ENCODE measurements at places on chromosomes 7 and 10.

- no peaks in the 10 kb centered on the region for H3K4me1 ChIP-seq
- H3K36me3 ChIP-seq: no peaks in the 10 kb centered on the region
- H3K27ac ChIP-seq: no peak overlapping the region
- no peak overlapping the region for H3K4me3 ChIP-seq
- no peaks in the 10 kb centered on the region for H3K27me3 ChIP-seq
- DNase-seq: peak; percentile 61
These were observed 41.2 kb downstream of the CAMK2B start for GRCh38 chr7:44284216-44284615.

DNA sequence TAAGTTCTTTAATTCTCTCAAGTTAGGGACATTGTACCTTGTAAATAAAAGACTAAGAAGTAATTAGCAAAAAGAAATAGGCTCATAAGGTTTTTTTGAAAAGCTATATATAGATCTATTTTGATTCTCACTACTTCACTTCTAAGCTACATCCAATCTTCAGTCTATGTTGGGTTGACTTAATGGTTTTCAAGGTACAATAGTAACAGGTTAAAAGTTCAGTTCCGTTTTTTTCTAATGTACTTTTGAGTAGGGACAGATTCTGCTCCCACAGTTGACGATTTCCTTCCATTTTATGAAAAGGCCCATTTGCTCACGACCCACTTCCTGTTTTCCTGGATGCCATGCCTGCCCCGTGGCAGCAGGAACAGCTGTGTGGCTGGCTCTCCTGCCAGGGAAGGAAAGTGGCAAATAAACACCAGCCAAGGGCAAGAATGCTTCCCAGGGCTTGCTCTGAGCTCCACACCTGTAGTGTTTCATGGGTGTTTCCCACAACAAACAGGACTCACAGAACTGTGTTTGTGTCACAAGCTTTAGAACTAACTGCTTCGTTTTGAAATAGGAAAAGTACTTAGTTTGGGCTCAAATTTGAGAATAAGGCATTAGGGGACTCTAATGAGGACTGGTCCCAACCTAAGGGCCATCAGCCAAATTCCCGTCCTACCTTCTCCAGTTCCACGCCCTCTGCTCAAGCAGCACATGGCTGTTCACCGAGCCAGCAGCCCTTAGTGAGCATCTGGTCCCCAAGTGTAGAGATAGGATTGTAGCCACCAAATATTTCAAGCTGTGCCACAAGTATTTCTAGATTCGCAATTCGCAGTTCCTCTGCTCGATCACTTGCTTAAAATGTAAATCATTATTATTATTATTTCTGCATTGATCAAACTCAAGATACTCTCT lies 240.7 kb downstream of the COBL start:
- H3K27ac ChIP-seq: no peak overlapping the region
- H3K27me3 ChIP-seq: no peaks in the 10 kb centered on the region
- no peak for DNase-seq
- no peaks in the 10 kb centered on the region for H3K4me1 ChIP-seq
- H3K4me3 ChIP-seq: no peak overlapping the region
- H3K36me3 ChIP-seq: no peaks in the 10 kb centered on the region

GRCh38 chr7:113199136-113199535 lies 80.8 kb upstream of the SMIM30 start:
- no peak for DNase-seq
- H3K27ac ChIP-seq: no peak overlapping the region
- H3K36me3 ChIP-seq: no peaks in the 10 kb centered on the region

GRCh38 chr10:109173937-109174336 lies 749.4 kb downstream of the XPNPEP1 start:
- no peak overlapping the region for H3K27ac ChIP-seq
- H3K4me1 ChIP-seq: no peaks in the 10 kb centered on the region
- H3K27me3 ChIP-seq: no peaks in the 10 kb centered on the region
- no peak overlapping the region for H3K4me3 ChIP-seq

DNA sequence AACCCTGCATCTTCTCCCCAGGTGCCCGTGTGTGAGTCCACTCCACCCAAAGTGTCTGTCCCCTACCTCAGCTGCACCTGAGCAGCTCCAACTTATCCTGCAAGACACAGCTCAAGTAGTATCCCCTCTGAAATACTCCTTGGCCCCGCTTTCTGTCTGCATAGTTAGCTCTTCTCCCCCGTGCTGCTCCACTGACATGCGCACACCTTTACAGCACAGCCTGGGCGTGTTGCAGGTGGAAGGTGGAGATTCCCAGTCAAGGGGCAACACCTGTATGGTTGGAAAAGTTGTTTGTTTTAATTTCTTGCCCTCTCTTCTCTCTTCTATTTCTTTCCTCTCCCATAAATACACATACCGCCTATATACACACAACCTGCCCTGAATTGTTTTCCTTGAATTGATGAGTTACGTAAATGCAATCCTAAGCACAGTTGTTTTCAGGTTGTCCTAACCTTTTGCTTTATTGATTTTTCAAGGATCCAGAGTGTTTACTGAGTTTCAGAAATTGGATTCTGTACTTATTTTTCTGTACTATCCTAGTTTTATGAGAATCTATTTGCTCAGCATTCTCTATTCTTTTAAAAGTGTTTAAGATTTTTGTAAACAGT lies 14.9 kb downstream of the MET start:
- H3K27ac ChIP-seq: no peak overlapping the region
- H3K36me3 ChIP-seq: no peaks in the 10 kb centered on the region
- H3K4me1 ChIP-seq: peaks cover 9% of the 10 kb centered on the region
- H3K27me3 ChIP-seq: no peaks in the 10 kb centered on the region

DNA sequence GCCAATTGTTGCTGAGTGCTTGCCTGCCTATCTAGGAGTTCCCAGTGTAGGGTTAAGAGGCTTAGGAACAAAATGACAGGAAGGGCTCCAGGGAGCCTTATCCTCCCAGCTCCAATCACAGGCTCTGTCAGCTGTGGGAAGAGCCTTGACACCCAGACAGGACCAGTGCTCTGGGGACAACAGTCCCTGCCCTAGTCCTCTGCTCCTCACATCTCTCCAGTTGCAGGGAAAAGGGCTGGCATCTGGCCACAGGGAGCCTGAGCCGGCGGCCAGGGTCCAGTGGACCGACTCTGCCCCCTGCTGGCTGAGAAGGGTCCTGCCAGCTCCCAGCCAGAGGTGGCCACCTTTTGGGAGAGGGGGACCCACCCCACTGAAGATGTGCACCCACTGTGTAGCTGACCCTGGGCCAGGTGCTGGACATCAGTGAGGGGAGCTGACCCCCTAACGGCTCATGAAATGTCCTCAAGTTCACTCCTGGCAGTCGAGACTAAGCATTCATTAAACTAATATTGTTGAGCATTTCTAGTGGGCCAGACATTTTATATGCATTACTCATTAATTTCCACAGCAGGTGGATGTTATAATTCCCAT lies 17.6 kb downstream of the DNAJB12 start:
- no peaks in the 10 kb centered on the region for H3K4me1 ChIP-seq
- no peak overlapping the region for H3K4me3 ChIP-seq
- peak overlapping the region; percentile 66 for H3K27ac ChIP-seq
- no peak for DNase-seq
- no peaks in the 10 kb centered on the region for H3K27me3 ChIP-seq

DNA sequence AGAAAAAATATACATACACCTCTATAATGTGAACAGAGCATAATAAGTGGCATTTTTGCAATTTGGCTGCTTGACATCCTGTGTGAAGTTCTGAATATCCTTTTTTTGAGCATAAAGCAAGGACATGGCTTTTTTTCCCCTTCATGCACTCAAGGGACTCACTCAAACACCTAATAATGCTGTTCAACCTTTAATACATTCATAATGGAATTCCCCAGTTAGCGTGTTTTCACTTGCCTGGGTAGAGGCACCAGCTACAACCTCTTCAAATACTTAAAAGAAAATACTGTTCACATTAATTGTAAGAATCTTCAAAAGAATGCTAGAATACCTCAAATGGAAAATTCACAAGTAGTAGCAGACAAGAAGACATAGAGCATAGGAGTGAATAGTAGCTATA lies 316.8 kb downstream of the PCDH15 start:
- no peaks in the 10 kb centered on the region for H3K36me3 ChIP-seq
- H3K27me3 ChIP-seq: no peaks in the 10 kb centered on the region
- H3K4me3 ChIP-seq: no peak overlapping the region
- no peak overlapping the region for H3K27ac ChIP-seq
- no peak for DNase-seq

GRCh38 chr7:100208911-100209408 lies 10.8 kb upstream of the PVRIG start:
- H3K27ac ChIP-seq: no peak overlapping the region
- H3K4me3 ChIP-seq: no peak overlapping the region
- no peak for DNase-seq
- no peaks in the 10 kb centered on the region for H3K27me3 ChIP-seq

- DNase-seq: no peak
- no peak overlapping the region for H3K4me3 ChIP-seq
- H3K27me3 ChIP-seq: no peaks in the 10 kb centered on the region
- no peak overlapping the region for H3K27ac ChIP-seq
- H3K36me3 ChIP-seq: no peaks in the 10 kb centered on the region
These were observed 116.1 kb downstream of the PKD1L1 start for GRCh38 chr7:47832105-47832715.

- no peak for DNase-seq
- H3K36me3 ChIP-seq: no peaks in the 10 kb centered on the region
- H3K4me3 ChIP-seq: no peak overlapping the region
- no peak overlapping the region for H3K27ac ChIP-seq
These were observed 99.4 kb downstream of the PARD3 start for GRCh38 chr10:34715511-34716187.

- H3K27ac ChIP-seq: no peak overlapping the region
- DNase-seq: no peak
- H3K27me3 ChIP-seq: no peaks in the 10 kb centered on the region
- H3K4me1 ChIP-seq: no peaks in the 10 kb centered on the region
These were observed 4.6 kb downstream of the WEE2 start for GRCh38 chr7:141712603-141713255.

DNA sequence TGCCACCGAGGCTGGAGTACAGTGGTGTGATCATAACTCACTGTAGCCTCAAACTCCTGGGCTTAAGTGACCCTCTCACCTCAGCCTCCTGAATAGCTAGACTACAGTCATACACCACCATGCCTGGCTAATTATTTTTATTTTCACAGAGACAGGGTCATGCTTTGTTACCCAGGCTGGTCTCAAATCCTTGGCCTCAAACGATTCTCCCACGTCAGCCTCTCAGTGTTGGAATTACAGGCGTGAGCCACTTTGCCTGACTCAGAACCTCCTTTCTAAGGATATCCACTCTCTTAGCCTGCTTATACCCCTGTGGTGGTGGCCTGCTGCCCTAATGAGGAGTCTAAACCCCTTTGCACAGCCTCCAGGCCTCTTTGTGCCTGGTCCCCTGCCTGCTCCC lies 4.2 kb upstream of the IGFBP1 start:
- no peak for DNase-seq
- H3K27ac ChIP-seq: no peak overlapping the region
- no peaks in the 10 kb centered on the region for H3K27me3 ChIP-seq

GRCh38 chr7:130543487-130544010 lies 51.7 kb downstream of the MEST start:
- no peak overlapping the region for H3K4me3 ChIP-seq
- no peak overlapping the region for H3K27ac ChIP-seq
- no peak for DNase-seq
- no peaks in the 10 kb centered on the region for H3K4me1 ChIP-seq
- no peaks in the 10 kb centered on the region for H3K36me3 ChIP-seq
- no peaks in the 10 kb centered on the region for H3K27me3 ChIP-seq

GRCh38 chr10:5668429-5668828 lies 2.0 kb upstream of the ASB13 start:
- no peaks in the 10 kb centered on the region for H3K4me1 ChIP-seq
- no peaks in the 10 kb centered on the region for H3K36me3 ChIP-seq
- H3K4me3 ChIP-seq: no peak overlapping the region
- no peak for DNase-seq
- H3K27me3 ChIP-seq: no peaks in the 10 kb centered on the region

DNA sequence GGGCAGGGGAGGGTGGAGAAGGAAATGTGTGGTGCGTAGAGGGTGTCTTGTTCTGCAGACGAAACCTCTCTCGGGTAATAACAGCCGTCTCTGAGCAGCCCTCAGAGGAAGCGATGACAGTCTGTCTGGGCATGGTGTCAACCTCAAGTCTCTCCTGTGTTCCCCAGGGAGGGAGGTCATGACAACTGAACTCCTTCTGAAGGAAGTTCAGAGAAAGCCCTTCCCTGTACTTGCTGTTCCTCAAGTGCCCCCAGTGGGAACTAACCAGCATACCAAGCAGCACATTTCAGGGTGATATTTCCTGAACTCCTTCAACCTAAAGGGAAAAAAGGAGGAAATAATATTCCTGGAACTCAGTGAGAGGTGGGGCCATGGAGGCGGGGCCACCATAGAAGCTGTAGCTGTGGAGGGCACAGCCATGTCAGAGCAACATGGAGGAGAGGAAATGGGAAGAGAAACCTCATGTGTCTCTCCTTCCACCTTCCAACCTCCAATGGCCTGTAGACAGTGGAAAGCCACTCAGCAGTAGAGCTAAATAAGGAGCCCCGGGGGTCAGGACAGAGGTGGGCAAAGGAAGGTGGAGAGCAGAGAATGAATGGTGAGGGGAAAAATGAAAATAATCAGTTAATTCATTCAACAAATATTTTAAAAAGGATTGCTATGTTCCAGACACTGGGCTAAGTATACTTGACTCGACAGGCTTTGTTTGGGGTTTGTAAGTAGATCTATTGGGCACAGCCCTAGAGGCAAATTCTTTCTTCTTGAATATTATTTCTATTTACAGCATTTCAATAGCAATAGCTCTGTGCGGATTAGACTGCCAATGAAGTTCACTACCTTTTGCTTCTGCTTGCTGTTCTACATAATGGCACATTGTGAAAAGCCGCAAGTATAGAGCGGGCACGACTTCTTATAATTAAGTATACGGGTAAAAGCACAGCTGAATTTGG lies 61.0 kb upstream of the AOAH start:
- DNase-seq: peak; percentile 71
- H3K27me3 ChIP-seq: no peaks in the 10 kb centered on the region
- no peak overlapping the region for H3K4me3 ChIP-seq
- peak overlapping the region; percentile 16 for H3K27ac ChIP-seq
- H3K36me3 ChIP-seq: no peaks in the 10 kb centered on the region

- no peaks in the 10 kb centered on the region for H3K27me3 ChIP-seq
- H3K27ac ChIP-seq: peak overlapping the region; percentile 64
- DNase-seq: peak; percentile 74
- H3K4me3 ChIP-seq: peak overlapping the region; percentile 30
These were observed 8.3 kb downstream of the TSPAN14 start for GRCh38 chr10:80462299-80462980.

GRCh38 chr7:155323001-155323638 lies 25.4 kb downstream of the INSIG1 start:
- H3K27ac ChIP-seq: no peak overlapping the region
- H3K4me1 ChIP-seq: no peaks in the 10 kb centered on the region
- DNase-seq: no peak
- H3K4me3 ChIP-seq: no peak overlapping the region

DNA sequence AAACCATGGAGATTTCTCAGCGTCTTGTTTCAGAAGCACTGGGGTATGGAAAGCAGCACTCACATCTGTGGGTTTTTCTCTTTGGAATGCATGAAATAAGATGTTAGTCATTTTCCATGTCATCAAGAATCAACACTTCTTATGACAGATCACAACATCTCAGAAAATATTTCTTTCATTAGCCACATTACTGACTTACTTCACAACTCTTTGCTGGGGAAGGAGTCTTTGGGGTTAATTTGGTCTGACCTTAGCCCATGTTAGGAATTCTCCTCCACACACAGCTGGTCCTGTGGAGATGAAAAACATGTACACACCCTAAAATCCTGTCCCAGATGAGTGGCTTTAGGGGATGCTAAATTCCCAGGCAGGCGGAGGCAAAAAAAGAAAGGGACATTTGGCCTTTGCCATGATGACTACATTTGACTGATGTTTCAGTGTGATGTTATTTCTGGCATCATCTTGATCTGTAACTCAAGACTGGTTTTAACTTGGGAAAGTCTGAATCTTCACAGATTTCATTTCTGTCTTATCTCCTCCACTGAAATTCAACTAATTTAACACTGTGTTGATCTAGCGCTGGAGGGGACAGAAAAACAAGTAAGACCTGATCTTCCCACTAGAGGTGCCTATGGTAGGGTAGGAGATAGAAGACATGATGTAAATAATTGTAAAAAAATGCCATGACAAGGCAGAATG lies 363.2 kb downstream of the PRPF18 start:
- H3K27me3 ChIP-seq: no peaks in the 10 kb centered on the region
